ENCODE measurements at places on chromosomes 16 and 17.

GRCh38 chr17:38704606-38705522 is at the start of gene MLLT6:
MLLT6 (plus strand) TSS chr17:38705273; CDS start chr17:38705633, 360 bp downstream.
- DNase-seq: peak; percentile 68

DNA sequence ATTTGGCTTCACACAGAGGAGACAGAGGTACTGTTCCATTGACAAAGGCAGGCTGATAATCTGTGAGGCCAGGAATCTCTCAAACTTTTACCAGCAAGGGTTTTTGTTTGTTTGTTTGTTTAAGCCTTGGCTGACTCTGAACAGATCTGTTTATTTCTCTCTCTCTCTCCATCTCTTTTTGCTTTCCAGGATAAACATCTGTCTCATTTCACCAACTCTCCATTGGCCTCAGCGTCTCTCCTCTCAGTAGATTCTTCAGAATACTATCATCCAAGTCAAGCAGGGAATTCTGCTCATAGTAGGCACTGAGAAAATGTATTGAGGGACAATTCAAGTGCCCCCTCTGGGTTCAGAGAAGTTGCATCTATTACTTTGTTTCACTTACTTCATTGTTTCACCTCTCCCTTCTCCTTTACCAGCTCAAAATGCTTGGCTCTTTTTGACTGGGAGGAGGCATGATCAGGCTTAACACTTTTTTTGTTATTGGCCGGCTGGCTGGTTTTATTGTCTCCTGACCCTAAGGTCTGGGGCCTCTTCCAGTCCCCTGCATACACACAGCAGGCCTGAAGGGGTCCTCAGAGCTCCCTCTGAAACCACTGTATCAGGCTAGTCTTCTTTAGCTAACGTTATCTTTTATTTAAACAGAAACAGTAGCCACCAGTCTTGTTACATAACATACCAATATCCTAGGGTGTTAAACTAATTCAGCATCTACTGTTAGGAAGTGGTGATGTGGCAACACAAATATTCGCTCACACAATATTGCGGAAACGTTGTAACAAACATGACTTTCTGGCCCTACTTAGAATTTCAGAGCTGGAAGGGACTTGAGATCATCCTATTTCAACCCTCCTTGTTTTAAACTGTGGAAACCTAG is 2.0 kb upstream of the YPEL2 start:
- peak; percentile 46 for DNase-seq

- DNase-seq: peak; percentile 80
Observed at GRCh38 chr16:535446-536405, 8.2 kb downstream of the CAPN15 start.

GRCh38 chr17:67585077-67585602 is 132.6 kb upstream of the NOL11 start:
- DNase-seq: no peak

GRCh38 chr16:53147500-53148065 is 92.8 kb downstream of the CHD9 start:
- DNase-seq: no peak

DNA sequence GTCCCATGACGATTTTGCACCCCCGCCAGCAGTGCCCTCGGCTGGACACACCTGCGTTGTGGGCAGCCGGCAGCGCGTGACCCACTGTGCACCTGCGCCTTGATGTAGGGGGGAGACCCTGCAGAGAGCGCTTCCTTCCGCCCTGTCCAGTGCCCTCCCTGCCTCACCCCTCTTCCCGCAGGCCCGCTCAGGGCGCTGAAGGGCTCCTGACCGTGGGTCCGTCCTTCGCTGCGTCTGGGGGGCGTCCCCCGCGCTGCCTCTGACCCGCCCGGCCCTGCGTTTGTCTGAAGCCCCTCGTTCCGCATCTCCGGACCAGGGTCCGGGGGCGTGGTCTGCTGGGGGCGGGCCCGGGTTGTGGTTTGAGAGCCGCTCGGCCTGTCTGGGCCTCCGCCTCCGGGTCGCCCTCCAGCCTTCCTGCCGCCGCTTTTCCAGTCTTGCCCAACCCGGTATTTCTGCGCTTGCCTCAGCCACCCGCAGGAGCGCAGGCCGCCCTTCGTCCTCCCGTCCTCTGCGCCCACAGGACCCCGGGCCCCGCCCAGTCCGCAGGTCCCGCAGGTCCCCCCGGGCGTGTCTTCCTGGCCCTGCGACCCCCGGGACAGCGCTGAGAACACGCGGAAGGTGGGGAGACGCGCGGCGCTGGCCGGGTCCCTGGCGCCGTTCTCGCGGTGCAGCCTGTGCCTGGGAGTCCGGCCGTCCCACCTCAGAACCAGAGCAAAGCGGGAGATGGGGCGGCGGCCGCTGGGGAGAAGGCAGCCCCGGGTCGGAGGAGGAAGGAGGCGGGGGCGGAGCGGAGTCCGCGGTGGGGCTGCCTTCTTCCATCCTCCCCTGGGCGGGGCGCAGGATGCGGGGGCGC is 4.0 kb upstream of the IL17C start:
- DNase-seq: no peak

DNA sequence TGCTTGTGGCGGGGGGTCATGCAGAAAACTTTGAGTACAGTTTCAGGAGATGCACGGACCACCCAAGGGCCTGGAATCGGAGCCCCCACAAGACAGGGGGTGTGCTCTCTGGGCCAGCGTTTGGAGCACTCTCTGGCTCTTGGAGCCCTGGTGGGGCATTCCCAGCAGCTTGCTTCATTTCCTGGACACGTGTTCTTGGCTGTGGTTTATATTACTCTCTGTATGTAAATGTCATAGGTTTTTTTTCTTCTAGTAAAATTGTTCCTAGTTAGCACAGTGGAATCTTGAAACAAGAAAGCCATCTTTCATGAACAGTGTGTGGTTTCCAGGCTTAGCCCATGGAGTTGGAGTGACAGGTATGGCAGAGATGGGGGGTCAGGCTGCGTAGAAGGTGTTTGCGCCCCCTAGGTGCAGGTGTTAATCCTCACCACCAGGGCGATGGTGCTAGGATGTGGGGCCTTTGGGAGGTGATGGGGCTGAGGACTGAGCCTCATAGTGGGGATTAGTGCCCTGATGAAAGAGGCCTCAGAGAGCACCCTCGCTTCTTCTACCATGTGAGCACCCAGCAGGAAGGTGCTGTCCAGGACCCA is 79.8 kb downstream of the JPH3 start:
- DNase-seq: peak; percentile 18

GRCh38 chr16:75758215-75758614 is 31.9 kb upstream of the CPHXL start:
- DNase-seq: peak; percentile 68

DNA sequence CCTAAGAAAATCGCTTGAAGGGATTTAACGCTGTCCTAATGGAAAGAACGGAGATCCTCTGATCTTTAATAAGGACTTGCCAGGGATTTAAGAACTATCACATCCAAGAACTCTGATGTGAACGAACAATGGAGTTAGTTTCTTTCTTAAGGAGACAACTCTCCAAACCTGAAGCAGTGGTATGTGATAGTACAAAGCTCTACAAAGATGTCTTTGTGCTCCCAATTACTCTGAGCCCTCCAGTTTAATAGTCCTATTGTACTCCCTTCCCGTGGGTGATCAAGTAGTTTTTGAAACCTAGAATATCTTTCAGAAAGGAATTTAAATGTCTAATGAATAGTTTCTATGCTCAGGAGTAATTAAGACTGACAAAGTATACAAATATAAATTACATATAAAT is 123.8 kb downstream of the FTO start:
- DNase-seq: no peak

- DNase-seq: no peak
Observed at GRCh38 chr17:43846963-43847371, at the start of gene CD300LG. CD300LG (plus strand) TSS chr17:43847176; CDS start chr17:43847217, 41 bp downstream.

DNA sequence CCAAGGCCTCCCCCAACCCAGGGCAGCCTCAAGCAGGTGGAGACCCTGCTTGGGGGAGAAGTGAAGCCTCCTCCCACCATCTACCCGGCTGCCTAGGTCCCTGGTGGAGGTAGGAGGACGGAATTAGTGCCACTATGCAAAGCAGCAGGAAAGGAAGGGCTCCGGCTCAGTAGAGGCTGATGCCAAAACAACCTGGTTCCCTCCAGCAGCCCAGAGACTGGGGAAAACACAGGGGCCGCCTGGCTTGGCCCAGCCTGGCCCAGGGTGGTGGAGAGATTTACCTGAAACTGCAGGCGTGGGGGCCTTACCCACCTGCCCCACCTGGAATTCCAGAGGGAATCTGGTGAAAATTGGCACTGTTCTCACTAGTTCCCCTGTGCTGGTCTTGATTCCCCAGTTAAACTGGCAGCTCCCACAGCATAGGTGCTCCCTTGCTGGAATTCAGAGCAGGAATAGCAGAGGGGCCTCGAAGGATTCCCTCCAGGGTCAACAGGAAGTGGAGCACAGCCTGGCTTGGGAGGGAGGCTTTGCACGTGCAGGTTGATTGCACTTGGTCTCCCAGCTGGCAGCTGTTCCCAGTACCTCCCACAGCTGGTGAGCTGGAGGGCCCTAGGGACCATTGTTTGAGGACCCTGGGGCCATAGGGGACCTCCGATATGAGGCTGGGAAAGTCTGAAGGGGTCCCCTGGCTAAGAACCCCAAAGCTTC is 4.5 kb downstream of the CD79B start:
- no peak for DNase-seq

DNA sequence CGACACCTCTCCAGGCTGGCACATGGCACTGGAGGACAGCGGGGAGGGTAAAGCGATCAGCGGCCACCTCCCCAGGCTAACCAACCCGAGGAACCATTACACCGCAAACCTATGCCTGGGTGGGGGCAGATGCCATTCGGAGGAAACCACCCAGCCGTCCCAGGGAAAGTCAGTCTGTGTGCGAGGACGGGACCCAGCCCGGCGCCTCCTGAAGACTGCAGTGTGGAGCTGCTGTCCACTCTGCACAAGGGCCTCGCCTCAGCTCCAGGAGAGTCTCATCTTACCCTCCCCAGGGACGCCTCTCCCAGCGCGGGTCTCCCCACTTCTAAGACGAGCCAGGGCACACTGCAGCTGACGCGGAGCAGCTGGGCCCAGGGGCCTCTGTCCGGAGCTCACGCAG is 8.0 kb downstream of the SLC38A10 start:
- no peak for DNase-seq

GRCh38 chr17:77353684-77354419 is 213.1 kb downstream of the SEC14L1 start:
- no peak for DNase-seq

DNA sequence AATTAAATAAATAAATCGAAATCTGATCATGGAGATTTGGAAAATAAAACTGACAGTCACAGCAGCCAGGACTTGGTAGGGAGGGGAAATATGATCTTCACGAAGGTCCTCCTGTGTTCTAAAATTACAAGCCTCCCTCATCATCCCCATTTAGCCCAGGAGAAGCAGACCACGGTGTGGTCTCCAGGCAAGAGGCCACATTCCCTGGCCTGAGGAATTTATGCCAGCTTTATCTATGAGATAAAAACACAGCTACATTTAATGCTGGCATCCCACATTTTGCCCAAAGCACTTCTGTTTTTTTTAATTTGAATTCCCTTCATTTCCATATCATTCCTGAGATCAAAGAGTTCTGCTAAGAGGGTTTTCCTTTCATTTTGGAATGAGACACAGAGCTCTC is 43.2 kb downstream of the ABCC12 start:
- DNase-seq: no peak

DNA sequence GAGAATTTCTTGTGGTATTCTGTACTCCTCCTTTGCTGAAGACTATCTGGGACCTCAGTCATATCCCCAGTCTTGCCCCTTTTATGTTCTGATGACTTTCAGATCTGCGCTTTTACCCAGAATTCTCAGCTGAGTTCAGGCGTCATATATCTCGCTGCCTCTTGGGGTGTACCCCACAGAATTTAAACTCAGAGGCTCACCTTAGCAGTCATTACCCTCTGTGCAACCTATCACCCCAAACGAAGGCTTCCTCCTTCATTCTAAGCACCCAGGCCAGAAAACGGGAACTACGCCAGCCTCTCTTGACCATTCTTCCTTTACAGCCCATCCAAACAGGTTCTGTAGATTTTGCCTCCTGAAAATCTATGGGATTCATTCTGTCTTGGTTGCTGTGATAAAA is 574.8 kb upstream of the C16orf82 start:
- DNase-seq: no peak

DNA sequence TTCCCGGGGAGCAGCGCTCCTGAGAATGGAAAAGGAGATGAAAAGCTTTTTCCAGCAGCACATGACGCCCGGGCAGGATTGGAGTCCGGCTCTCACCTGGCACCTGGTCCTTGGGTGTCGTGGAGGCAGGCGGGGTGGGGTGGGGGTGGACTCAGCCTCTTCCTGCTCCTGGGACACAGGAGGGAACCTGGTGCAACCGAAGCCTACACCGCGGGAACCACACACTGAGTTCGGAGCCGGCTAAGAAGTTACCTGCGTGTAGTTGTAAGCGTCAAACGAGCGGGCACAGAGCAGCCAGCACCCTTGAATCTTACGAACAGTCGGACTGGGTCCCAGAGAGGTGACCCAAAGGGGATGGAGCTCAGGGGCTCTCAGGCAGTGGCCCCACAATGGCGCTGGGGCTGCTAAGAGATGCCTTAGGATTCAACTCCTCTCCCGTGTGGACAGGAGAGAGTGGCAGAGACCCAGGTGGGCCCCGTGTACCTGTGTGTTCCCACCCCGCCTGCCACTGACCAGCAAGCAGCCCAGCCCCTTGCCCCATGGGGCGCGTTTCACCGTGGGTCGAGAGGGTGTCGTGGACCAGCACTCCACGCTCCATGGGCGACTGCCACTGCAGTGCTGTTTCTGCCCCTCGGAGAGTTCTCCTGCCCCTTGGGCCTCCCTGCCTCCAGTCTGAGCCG is 105.8 kb upstream of the METRNL start:
- DNase-seq: no peak

DNA sequence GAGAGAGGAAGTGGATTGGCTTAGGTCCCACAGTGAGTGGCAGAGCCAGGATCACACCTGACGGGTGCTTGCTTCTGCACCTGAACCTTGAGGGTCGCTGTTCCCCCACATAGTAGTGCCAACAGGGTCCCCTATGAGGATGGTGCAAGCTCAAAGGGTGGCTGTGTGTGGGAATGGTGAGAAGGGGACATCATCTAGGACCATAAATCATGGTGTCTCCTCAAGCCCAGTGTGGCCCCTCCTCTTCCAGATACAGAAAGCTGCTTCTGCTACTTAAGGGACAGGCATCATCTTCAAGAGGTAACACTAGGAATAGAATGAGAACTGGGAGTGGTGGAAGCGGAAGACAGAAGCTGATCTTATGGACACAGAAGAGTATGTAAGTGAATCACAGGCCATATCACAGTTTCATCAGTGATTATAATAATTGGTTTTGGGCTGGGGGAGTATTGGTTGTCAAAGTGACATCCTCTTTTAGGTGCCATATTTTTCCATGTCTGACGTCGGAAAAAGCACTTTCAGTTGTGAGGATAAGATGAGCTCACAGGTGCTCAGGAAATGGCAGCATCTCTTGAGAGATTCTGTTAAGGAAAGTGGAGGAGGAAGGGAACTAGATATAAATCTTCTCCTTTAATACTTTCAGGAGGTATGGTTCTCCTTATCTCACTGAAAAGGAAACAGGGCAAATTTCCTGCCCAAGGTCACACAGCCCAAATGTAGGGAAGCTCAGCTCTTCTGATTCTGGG is 83.2 kb upstream of the HNF1B start:
- no peak for DNase-seq

- DNase-seq: no peak
Observed at GRCh38 chr17:76404976-76405563, 20.7 kb downstream of the SPHK1 start.

Measured in RCC 7860 (cell line).